ENCODE measurements at places on chromosomes 3 and 15. TPM values are rescaled to one million over a fixed set of nuclear protein-coding genes. Genes with fewer than 3 reads are reported as not detected.

Gene CD200R1
- total RNA-seq = 0.08 TPM

Gene CALML4
- total RNA-seq = 2.0 TPM

Gene CDHR4
- 1.3 TPM for total RNA-seq

Gene SERPINI1
- total RNA-seq = 1.4 TPM

Gene GABRR3
- not detected for total RNA-seq

Gene SEMA7A
- total RNA-seq = 2.6 TPM

Gene ACTC1
- 0.08 TPM for total RNA-seq

Gene ANKDD1A
- 15.3 TPM for total RNA-seq

Gene MAP2K1
- 37.7 TPM for total RNA-seq

Gene CFAP20DC
- 0.82 TPM for total RNA-seq

Gene SLC2A2
- total RNA-seq = not detected

Gene EIF1B
- 7.1 TPM for total RNA-seq

Gene PLA2G4E
- total RNA-seq = not detected

Gene ITIH1
- total RNA-seq = not detected

Gene CCDC32
- total RNA-seq = 10.2 TPM

Gene ADAMTS9
- 6.3 TPM for total RNA-seq

Gene ALS2CL
- total RNA-seq = 1.9 TPM

Gene SHC4
- 4.1 TPM for total RNA-seq

Gene ZNF660
- total RNA-seq = 1.9 TPM

Gene ZNF860
- 0.38 TPM for total RNA-seq

Gene AQP9
- total RNA-seq = 0.23 TPM

Gene FETUB
- total RNA-seq = not detected

Gene SPATA12
- under 0.01 TPM for total RNA-seq

Gene TICRR
- total RNA-seq = 0.35 TPM

Gene GASK1A
- total RNA-seq = 0.94 TPM

Gene CHRM5
- 0.15 TPM for total RNA-seq

Gene GOLGA6L22
- total RNA-seq = not detected

Gene FAM81A
- not detected for total RNA-seq

Gene CCR8
- not detected for total RNA-seq

Gene SH3GL3
- total RNA-seq = not detected

Gene GXYLT2
- total RNA-seq = 49.7 TPM

Gene CNTN3
- 3.5 TPM for total RNA-seq

Gene GRK7
- total RNA-seq = under 0.01 TPM

Gene GOLGA8A
- 11.3 TPM for total RNA-seq

Gene LYSMD2
- total RNA-seq = 1.7 TPM

All from smooth muscle cell of the coronary artery (primary cell).